Renal cortex interstitium (tissue), 15 donors: ENCODE measurements at places on chromosomes 3 and 15. TPM values are rescaled to one million over a fixed set of nuclear protein-coding genes. Genes with fewer than 3 reads are reported as not detected.

HRG gene
- 1.8 TPM for polyA plus RNA-seq

GNAT1 gene
- polyA plus RNA-seq, result not detected

WDR72 gene
- 77.1 TPM for polyA plus RNA-seq

ZNF654 gene
- 22.2 TPM for polyA plus RNA-seq

FBN1 gene
- 94.2 TPM for polyA plus RNA-seq

SLC30A4 gene
- polyA plus RNA-seq, result 7.8 TPM

ARPP19 gene
- polyA plus RNA-seq, result 146 TPM

FANCD2 gene
- polyA plus RNA-seq, result 20.7 TPM

DISP2 gene
- polyA plus RNA-seq, result 0.92 TPM

AGTR1 gene
- 17.1 TPM for polyA plus RNA-seq

DNA sequence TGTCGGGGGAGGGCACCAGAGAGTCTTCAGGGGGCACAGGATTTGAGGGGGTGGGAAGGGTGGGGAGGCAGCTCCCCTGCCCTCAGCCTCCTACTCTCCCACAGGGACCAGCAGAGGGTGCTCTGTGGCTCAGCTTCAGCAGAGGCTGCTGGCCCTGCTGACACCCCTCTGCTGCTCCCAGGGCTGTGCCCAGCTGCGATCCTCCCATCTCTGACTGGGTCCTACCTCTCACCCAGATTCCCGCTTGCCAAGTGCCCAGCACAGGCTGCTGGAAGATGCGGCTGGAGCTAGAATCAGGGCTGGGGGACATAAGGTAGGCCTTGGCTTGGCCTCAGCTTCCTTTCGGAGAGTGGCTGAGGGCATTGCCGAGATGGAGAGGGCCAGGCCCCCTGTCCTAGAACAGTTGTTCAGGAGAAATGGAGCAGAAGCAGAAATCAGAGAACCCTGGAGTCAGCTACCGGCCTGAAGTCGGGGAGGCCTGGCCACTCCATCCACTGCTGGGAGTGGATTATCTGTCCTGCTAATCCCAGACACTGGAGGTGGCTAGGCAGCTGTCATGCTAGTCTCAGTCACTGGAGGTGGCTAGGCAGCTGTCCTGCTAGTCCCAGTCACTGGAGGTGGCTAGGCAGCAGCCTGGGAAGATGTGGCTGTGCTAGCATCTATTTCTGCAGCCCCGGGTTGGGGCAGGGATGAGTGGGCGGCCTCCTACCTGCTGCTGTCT, 3.9 kb downstream of the GRM2 start:
- DNase-seq, result no peak

DNA sequence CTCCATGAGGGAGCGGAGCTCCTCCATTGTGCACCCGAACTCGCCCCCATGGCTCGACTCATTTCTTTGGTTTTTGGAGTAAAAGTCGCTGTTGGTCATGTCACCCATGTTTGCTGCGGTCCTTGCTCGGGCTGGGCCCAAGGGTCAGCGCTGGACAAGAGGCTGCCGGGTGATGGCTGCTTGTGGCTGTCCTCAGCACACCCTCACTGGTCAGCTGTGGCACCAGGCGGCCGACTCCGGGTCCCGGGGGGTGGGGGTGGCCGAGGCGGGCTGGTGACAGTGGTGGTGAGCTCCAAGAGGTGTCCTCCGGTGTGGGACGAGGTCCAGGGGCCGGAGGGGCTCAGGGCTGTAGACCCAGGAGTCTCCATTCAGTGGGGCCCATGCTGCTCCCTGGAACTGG, 56.0 kb downstream of the ATP2B2 start:
- no peak for DNase-seq

DNA sequence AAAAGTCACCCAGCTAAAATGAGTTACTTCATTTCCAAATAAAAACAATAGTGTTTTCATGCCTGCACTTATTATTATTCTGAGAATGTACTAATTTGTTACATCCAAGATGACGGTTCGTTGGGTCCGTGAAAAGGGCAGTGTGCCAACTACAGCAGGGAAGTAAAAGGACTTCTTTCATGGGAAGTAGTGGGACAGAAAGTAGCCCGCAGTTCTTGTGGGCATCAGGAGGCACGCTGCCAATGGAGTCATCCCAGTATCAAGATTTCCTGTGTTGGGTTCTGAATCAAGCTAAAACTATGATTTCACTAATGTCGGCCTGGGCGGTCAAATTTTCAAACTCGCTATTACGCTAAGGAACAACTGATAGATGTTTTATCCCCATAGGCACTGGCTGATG, 254.5 kb upstream of the SOX2 start:
- no peak for DNase-seq

DNA sequence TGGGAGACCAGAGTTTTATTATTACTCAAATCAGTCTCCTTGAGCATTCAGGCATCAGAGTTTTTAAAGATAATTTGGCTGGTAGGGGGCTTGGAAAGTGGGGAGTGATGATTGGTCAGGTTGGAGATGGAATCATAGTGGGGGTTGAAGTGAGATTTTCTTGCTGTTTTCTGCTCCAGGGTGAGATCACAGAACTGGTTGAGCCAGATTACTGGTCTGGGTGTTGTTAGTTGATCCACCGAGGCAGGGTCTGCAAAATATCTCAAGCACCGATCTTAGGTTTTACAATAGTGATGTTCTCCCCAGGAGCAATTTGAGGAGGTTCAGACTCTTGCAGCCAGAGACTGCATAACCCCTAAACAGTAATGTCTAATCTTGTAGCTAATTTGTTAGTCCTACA, 141.0 kb downstream of the OTOL1 start:
- DNase-seq, result no peak

DNA sequence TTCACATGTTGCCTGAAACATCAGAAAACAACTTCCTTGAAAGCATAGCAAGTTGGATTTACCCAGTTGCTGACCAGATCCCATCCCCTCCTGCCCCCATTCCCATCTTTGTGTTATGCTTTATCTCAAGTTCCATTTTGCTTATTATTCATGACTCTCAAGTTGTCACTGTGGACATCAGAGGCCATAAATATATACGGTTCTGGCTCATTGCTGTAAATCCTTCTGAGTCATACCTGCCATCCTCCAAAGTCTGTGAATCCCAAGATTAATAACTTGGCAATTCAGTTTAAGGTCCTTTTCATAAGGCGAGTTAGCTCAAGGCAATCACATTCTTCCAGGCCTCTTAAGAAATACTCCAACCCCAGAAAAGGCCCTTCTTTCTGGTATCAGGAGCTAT, 126.2 kb upstream of the C2CD4B start:
- DNase-seq, result no peak

DNA sequence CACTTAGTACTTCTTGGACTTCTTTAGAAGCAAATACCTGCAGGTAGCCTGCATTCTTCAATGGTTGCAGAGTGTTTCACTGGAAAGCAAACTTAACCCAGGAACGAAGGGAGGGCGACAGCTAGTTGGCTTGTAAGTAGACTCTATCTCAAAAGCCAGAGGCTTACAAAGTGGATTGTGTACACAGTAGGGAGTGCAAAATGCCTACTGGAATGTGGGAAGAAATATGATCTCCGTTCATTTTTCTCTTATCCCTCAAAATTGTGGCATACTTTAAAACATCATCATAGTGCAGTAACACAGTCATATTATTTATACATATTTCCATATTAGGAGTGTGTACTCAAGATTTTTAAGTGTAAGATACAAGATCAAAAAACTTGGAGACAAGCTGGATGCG, 155.7 kb downstream of the LIPC start:
- no peak for DNase-seq

GRCh38 chr3:178259703-178260102, 276.5 kb upstream of the KCNMB2 start:
- no peak for DNase-seq

GRCh38 chr15:70522323-70522966, 240.9 kb downstream of the UACA start:
- DNase-seq, result no peak

DNA sequence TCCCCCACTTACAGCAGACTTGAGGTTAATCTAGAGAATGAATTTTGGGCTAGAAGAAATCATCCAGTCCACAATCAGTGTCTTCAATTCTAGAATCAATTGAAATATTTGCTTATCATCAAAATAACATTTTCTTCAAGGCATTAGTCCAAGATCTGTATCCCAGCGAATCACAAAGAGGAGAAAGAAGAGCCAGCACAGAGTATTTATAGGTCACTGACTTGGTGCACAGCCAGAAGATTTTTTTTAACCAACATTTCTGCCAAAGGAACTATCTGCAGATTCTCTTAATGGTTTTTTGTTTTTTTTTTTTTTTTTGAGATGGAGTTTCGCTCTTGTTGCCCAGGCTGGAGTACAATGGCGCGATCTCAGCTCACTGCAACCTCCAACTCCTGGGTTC, 178.2 kb downstream of the TNIK start:
- DNase-seq, result no peak

GRCh38 chr15:49270541-49271421, 100.7 kb downstream of the GALK2 start:
- DNase-seq, result no peak

DNA sequence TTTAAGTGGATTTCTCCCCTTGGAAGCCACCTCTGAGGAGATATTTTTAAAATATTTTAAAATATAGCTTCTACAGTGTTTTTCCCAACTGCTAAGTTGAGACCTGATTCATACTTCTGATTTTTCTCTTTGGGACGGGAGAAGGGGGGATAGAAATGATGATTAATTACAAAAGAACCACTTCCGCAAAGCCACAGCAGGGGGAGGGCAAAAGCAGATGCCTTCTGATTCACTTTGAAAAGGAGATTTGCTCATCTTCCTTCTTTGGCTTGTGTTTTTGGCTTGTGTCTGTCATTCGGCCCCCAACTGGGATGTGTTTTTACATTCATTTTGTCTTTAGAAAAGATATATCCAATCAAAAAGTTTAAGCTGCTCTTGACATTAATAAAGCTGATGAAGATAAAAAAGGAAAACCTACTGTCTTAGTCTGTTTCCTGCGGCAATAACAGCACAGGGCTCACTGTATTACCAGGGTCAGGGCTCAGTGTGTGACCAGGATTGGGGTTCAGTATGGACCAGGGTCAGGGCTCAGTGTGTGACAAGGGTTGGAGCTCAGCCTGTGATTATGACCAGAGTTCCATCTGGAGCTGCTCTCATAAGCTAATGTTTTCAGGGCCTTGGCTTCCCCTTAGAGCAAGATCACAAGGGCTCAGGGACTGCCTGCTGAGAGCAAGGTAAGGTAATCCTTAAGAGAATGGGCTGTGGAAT, 223.2 kb downstream of the MTHFS start:
- DNase-seq, result no peak

DNA sequence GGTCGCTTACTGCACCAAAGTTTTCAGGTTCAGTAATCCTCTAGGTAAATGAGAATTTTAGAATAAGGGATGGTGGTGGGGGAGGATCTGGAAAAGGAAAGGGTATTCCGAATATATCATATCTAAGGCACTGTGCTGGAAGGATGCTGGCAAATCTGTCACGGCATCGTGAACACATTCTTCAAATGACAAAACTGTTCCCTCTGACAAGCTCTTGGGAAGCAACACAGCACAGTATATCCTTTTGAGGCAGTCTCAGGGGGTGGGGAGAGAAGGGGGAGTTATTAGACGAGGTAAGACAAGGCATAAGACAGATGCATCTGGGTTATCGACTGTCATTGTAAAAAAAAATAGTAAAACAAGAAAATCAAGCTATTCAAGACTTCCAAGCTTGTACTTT, 289.6 kb upstream of the LRRN1 start:
- DNase-seq, result no peak

- no peak for DNase-seq
Observed at GRCh38 chr3:151940481-151940880, 67.0 kb downstream of the SUCNR1 start.

DNA sequence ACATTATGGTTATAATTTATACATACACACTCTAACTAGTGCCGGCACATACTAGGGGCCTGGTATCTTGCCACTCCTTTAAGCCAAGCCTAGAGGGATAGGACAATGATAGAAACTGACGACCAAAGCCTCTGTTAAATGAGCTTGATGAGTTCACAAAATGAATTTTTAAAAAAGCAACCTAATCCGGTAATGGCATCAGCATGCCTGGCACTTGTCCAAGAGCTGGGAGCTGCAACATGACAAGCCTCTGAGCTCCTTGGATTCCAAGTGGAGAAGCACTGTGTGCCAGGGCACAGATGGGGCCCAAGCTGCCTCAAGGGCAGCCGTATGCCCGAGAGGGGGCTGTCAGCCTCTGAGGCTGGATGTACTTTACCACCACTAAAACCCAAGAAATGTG, 9.7 kb downstream of the ETV5 start:
- DNase-seq, result no peak

DNA sequence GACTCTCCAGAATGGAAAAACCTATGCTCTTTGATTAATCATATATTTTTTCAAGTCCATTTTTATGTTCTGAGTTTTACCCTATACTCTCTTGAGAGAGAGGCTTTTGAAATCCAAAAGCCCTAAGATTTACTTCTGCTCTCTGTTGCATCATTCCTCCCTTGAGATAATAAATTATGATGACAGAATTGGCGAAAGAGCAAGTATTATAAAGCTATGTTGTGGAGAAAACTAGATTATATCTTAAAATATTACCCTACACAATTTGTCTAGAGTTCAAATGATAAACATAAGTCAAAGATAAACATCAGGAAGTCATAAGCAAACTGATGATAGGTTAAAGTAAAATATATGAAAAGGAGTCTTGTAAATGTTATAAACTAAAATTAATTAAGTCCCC, 293.4 kb upstream of the MME start:
- no peak for DNase-seq

- no peak for DNase-seq
Observed at GRCh38 chr3:133535971-133536881, 37.3 kb upstream of the CDV3 start.

GRCh38 chr15:83445643-83446042, 1.5 kb upstream of the SH3GL3 start:
- no peak for DNase-seq

DNA sequence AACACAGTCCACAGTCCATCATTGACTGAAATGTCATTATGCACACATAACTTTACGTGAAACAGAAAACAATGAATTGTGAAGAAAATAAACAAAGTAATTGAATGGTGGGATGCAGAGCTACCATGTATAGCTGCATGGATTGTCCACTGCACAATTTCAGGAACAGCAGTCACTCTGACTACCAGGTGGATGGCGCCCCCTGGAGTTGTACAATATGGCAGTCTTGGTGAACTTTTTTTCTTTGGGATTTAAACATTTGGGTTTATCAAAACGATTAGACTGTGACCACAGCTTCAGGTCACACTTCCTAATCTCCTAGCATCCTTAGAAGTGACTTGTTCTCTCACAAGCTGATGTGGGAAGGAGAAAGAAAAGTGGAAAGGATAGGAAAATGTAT, 48.9 kb upstream of the TCF12 start:
- DNase-seq, result no peak

- DNase-seq, result no peak
Observed at GRCh38 chr3:133206921-133207320, 168.7 kb downstream of the TMEM108 start.

- DNase-seq, result no peak
Observed at GRCh38 chr3:15102836-15103235, 3.9 kb upstream of the RBSN start.

DNA sequence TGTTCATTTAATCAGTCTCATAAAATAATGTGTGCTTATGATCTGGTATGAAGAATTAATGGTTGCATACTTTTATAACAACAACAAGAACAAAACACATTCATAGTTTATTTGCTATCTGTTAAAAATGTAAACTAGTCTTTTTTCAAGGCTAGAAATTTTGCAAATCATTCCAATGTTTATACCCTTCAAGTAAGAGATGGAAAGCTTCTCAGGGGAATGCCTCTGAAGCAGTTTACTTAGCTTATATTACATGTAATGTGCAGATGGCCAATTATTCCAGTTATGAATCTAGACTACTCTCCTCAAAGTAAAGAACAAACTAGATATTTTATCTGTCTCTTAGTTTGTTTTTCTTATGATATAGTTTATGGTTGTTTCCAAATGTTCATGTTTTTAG, 575.4 kb downstream of the NAALADL2 start:
- no peak for DNase-seq
